ENCODE measurements at places on chromosomes 4 and X.

DNA sequence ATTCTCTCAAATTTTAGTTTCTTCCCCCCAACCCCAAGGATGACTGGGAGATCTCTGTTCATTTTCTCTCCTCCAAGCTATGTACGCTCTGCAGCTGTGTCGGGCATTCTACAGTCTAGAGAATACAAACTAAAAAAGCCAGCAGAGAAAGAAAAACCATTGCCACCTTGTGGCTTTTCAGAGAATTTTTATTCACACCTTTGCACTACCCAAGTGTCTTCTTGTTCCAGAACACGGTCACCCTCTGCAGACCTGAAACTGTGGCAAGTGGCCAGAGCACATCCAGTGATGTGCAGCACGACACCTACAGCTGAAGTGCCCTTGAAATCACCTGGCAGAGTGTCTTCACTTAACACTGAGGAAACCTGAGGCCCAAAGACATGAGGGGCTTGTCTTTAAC lies 68.6 kb downstream of the CHST7 start:
- peak; percentile 16 for DNase-seq

GRCh38 chr4:7805533-7806337 lies 133.9 kb downstream of the AFAP1 start:
- DNase-seq = no peak

DNA sequence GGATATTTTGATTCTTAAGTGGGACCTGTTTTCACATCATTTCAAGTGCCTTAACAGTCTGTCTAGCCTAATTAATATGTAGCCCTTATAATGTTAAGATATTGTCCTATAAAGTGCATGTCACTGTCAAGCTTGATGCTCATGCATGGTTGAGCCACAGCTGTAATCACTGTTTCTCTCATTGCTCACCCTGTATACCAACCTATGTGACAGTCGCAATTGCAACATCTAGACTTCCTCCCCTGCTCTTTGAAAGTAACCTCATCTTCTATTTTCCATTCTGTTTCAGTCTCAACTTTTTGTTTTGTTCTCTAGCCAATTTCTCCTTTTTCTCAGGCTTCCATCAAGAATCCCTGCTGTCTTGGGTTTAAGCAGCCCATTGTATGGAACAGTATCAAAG lies 24.4 kb upstream of the MSL3 start:
- no peak for DNase-seq

- no peak for DNase-seq
Measured at GRCh38 chr4:112128452-112128851, 16.8 kb upstream of the FAM241A start.

- peak; percentile 3 for DNase-seq
Measured at GRCh38 chrX:12497832-12498591, 293.2 kb upstream of the PRPS2 start.

DNA sequence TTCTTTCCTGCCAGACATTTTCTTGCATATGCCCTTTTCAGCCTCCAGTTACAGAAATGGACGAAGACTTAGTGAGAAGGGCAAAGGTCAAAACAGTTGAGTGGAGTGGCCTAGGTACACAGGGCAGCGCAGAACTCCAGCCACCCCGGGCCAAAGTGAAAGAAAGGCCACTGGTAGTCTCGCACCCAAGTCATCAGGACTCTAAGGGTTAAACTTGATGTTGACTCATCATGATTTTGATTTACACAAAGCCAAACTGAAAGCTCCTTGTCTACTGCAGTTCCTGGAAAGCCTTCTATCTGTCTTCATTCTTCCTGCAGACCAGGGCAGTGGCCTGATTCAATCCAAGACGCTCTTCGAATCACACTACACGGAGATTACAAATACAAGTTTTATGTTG lies 2.6 kb upstream of the IL13RA1 start:
- no peak for DNase-seq

- DNase-seq = no peak
Measured at GRCh38 chr4:18388039-18388438, 366.5 kb upstream of the LCORL start.

GRCh38 chr4:152663203-152664066 lies 16.4 kb downstream of the TMEM154 start:
- DNase-seq = no peak

Data from globus pallidus (tissue), 1 donor.